ENCODE measurements at places on chromosomes 7 and 10. TPM values are rescaled to one million over a fixed set of nuclear protein-coding genes. Genes with fewer than 3 reads are reported as not detected.

Gene OR2A42
- 0.04 TPM for total RNA-seq

Gene GSDME
- 6.9 TPM for total RNA-seq

Gene ASZ1
- total RNA-seq, result not detected

Gene LRMDA
- 7.9 TPM for total RNA-seq

DNA sequence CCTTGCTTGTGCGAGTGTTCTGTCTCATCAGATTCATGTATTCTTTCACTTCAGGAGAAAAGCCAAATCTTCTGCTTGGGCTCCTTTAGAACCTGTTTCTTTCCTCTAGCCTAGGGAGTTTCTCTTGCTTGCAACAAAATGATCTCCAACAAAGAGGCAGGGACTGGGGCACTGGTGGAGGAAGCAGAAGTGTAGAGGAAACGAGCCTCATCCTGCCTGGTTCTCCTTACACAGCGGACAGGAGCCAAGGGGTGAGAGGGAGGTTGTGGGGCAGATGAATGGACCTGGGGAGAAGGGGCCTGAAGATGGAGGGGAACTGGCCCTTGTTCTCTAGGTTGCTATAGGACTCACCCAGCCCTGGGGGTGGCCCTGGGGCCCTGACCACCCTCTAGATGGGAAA is 141.1 kb downstream of the PKD1L1 start:
- H3K27ac ChIP-seq, result no peak overlapping the region
- peaks cover 6% of the 10 kb centered on the region for H3K4me1 ChIP-seq
- H3K27me3 ChIP-seq, result no peaks in the 10 kb centered on the region

DNA sequence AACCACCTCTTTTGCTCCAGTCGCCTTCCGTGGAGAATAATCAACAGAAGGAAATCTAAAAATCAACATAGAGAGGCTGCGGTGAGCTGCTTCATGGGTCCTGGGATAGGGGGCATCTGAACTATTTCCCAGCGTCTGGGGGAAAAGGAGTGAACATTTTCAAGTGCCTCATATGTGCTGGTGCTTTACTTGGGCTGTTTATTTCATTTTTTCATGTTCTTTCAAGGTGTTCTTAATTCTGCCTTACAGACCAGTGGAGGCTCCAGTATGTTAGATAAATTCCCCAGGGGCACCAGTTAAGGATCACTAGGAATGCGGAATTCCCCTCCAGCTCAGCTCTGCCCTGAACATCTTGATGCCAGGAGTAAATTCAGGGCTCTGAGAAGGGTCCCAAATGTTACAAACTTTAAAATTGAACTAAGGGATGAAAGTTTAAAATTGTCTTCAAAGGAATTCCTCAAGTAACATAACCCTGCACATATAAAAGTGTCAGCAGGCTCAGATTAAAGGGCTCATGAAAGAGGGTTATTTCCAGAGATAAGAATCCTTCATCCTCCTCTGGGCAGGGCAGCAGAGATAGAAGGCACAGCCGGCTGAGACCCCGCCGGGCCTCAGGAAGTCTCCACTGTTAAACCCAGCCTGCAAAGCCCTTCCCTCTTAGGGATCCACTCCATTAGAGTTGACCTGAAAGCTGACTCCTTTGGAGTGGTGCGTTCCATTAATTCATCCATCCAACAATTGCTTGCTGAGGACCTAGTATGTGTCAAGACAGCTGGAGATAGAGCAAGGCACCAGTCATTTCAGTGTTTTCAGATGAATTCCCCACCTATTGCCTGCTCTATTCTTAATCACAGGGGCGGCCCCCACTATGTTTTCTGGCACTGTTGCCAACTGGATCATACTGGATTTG is 345.8 kb downstream of the KCNMA1 start:
- H3K36me3 ChIP-seq, result no peaks in the 10 kb centered on the region
- no peak overlapping the region for H3K4me3 ChIP-seq
- H3K27ac ChIP-seq, result no peak overlapping the region
